ENCODE measurements at places on chromosomes 11 and 22.

- no peak for DNase-seq
These were observed 262.3 kb downstream of the CADM1 start for GRCh38 chr11:115241899-115242298.

DNA sequence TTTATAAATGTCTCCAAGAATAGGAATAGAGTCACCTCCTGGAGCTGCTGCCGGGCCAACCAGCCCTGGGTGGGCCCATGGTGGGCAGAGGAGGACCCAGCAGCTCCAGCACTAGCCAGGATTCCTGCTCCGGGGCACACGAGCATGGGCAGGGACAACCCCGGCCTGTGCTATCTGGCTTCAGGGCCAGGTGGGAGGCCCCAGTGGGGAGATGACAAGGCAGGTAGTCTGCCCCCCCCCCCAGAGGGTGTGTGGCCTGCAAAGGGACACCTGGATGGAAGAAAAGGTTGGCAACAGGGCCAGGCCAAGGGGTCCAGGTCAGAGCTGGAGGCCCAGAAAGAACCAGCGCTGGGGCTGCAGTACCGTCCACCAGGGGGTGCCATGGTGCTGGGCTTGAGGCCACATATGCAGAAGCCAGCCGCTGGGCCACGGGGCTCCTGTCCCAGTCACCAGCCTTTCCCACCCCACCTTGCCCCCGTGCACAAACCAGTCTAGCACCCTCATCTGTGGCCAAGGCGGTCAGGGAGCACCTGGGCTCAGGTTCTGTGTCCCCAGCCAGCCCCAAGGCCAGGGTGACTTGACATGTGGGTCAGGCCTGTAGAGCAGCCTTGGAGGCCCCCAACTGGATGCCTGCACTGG, 3.4 kb downstream of the TSPAN32 start:
- peak; percentile 90 for DNase-seq

DNA sequence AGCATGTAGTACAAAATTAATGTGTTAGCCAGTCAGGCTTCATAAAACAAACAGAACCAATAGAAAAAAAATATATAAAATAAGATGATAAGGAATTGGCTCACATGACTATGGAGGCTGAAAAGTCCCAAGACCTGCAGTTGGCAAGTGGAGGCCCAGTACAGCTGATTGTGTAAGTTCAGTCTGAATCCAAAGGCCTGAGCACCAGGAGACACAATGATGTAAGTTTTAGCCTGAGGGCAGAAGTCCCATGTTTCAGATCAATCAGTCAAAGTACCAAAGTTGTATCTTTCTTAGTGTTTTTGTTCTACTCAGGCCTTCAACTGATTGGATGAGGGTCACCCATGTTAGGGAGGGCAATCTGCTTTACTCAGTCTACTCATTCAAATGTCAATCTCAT, 14.3 kb upstream of the OR10D3 start:
- no peak for DNase-seq

- no peak for DNase-seq
These were observed 6.0 kb downstream of the PDXP start for GRCh38 chr22:37664249-37665101.

- DNase-seq = no peak
These were observed 74.6 kb upstream of the KCNQ1OT1 start for GRCh38 chr11:2774173-2775082.

DNA sequence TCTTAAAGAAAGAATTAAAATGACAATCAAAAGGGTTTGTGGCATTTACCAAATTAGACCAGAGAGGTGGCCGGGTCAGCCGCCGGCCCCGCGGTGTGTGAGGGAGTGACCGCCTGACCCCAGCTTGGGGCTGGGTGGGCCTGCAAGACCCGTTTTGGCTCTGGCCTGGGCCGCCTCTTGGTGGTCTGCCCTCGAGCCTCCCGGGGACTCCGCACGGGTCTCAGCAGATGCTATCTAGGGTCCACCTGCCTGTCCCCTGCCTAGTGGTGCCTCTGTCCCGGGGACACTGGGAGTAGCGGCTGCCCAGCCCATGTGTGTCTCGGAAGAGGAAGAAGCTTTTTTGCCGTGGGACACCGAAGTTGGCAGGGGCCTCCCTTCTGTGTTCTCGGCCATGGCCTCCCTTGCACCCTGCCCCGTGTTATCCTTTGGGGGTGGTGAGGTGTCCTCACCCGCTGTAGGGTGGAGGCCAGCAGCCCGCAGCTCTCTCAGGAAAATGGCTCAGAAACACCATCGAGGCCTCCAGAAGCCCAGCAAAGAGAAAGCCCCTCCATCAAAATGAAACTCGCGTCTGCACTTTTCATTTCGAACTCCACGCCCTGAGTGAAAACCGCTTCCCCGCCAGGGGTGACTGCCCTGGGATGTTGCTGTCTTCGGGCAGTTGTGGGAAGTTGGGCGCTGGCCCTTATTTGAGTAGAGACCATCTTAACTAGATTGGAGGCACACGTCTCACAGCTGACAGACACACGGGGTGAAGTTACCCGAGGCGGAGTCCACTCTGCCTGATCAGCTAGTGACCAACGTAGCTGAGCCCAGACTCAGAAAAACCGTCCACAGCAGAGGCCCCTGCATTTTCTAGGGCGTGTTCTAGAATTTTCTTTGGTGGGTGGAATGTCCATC, 8.0 kb downstream of the CCND1 start:
- no peak for DNase-seq

GRCh38 chr11:115581871-115582639, 77.8 kb upstream of the CADM1 start:
- no peak for DNase-seq

GRCh38 chr11:76962583-76963416, 71.4 kb upstream of the B3GNT6 start:
- peak; percentile 56 for DNase-seq

DNA sequence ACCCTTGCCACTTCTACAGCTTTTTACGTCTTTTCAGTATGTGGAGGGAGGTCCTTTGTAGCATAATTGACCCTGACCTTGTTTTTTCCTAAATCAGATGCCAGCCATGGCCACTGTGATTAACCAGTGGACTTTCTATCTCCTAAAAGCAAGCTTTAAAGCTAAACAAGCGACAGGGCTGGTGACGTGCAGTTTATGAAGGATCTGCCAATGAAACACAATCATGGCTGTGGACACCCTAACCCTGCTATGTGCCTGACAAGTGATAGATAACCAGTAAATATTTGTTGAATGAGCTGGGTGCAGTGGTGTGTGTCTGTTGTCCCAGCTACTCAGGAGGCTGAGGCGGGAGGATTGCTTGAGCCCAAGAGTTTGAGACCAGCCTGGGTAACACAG, 64.2 kb downstream of the LIF start:
- DNase-seq = no peak

DNA sequence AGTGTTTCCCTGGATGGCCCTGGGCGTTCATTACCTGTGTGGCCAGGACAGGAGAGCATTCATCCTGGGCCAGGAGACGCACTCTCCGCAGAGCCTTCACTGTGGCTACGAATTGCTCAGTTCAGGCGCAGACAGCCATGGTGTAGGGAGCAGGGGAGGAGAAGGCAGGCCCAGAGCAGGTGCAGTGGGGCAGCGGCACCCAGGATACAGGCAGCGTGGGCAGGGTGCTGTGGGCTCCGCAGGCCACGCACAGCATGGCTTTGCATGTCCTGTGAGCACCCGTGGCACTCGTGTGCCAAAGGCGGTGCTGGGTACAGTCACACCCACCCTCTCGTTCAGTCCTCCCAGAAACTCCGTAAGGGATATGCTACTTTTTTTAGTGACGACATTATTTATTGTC, 124.2 kb upstream of the B3GAT1 start:
- peak; percentile 1 for DNase-seq

GRCh38 chr22:20587206-20587958, 80.0 kb downstream of the MED15 start:
- no peak for DNase-seq

GRCh38 chr11:2489083-2489482, 44.3 kb downstream of the KCNQ1 start:
- no peak for DNase-seq

GRCh38 chr11:45266676-45267020, 19.5 kb downstream of the SYT13 start:
- DNase-seq = no peak

DNA sequence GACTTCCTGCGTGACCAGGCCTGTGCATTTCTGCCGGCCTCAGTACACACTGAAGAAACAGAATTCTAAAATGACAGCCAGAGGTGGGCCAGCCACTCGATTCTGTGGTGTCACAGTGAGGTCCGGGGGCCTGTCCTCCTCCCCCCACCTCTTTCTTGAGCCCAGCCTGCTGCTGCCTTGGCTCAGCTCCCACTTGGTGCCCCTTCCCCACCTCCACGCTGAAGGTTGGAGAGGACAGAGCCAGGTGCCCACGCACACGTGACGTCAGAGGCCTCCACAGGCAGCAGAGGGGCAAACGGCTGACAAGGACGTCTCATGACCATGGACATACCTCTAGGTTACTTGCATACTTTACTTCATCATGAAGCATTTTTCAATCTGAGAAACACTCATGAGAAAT, 78.0 kb upstream of the SHANK2 start:
- no peak for DNase-seq

- no peak for DNase-seq
These were observed 33.8 kb upstream of the OR9G4 start for GRCh38 chr11:56782167-56782847.

- DNase-seq = no peak
These were observed 7.9 kb downstream of the KDM2A start for GRCh38 chr11:67126986-67127385.

DNA sequence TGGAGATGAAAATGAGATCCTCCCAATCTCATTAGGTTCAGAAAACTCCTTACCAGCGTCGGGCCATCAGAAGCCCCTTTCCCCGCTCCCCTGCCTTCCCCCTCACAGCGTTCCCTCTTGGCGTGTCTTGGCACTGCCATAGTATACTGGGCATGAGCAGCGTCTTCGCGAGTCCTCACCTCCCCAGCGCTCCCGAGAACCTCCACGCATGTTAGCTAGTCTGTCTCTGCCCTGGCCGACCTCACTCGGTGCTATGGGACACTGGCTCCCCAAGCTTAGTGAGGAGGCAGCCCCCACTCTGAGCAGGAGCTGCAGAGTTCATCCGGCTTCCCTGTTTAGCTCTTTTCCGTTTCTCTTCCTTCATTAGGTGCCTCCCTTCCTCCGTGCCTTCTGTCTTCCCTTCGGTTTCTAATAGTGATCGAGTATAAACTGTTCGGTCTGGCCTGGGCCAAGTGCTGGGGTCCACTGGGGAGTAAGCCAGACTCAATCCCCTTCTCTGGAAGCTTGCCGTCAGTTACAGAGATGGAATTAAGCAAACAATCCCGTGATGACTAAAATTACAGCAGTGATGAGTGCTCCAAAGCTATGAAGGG, 63.8 kb upstream of the OPCML start:
- no peak for DNase-seq

DNA sequence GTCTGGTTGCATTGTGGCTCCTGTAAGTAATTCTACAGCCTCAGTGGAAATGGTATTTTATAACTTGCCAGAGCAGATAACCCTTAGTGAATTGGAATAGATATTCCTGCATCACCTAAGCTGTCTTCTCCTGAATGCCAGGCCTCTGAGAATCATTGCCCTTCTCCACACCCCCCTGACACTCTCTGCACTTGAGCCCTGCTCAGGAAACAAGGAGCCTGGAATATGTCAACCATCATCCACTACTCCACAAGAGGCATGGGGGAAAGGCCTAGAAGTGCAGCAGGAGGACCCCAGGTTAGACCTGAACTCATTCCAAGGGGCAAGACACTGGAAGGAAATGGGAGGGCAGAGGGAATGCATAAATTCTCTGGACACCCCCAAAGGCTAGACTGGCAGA, 72.4 kb downstream of the DSCAML1 start:
- DNase-seq = no peak

Data from activated naive CD4-positive, alpha-beta T cell treated with anti-CD3 and anti-CD28 coated beads, Interleukin-2, amount 10 ng/mL, durations not matched to agents 7 days and 5 days (primary cell).